ENCODE measurements at places on chromosomes 2 and 18.

- no peak for DNase-seq
Observed at GRCh38 chr2:20579866-20580265, 71.0 kb downstream of the HS1BP3 start.

GRCh38 chr2:221109552-221109951 is 462.6 kb downstream of the EPHA4 start:
- no peak for DNase-seq

- DNase-seq: no peak
Observed at GRCh38 chr2:113282747-113283533, 4.2 kb upstream of the PAX8 start.

DNA sequence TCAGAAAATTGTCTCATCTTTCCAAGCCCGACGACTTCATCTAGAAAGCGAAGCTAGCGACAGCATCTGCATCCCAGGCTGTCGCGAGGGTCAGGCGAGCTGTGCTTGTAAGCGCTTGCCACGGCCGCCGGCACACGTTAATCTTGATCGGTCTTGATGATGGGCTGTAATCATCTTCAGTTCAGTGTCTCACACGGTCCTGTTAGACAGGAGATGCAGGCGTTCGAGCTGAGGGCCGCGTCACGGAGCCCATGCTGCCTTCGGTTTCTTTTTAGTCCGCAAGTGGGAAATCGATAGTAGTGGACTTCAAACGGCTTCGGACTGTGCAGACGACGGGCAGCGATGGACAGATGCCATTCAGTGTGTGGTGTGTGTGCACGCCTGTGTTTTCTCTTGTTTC is 43.6 kb downstream of the ADI1 start:
- no peak for DNase-seq

- DNase-seq: no peak
Observed at GRCh38 chr2:105681927-105682326, 62.8 kb upstream of the NCK2 start.

GRCh38 chr2:20350041-20350712 is 467 bp downstream of the PUM2 start:
- DNase-seq: no peak

GRCh38 chr2:26562811-26563645 is 78.1 kb downstream of the CIB4 start:
- no peak for DNase-seq

- no peak for DNase-seq
Observed at GRCh38 chr2:226551522-226552250, 247.9 kb downstream of the IRS1 start.

All from NCI-H1417 treated with DMSO at 0.1 percent for 48 hours (cell line).